ENCODE measurements at places on chromosomes 16 and 17.
A peak's percentile ranks its signal among the peaks of the same experiment; 100 is the strongest.

GRCh38 chr17:676060-676700 lies 38.5 kb downstream of the VPS53 start:
- DNase-seq = no peak

DNA sequence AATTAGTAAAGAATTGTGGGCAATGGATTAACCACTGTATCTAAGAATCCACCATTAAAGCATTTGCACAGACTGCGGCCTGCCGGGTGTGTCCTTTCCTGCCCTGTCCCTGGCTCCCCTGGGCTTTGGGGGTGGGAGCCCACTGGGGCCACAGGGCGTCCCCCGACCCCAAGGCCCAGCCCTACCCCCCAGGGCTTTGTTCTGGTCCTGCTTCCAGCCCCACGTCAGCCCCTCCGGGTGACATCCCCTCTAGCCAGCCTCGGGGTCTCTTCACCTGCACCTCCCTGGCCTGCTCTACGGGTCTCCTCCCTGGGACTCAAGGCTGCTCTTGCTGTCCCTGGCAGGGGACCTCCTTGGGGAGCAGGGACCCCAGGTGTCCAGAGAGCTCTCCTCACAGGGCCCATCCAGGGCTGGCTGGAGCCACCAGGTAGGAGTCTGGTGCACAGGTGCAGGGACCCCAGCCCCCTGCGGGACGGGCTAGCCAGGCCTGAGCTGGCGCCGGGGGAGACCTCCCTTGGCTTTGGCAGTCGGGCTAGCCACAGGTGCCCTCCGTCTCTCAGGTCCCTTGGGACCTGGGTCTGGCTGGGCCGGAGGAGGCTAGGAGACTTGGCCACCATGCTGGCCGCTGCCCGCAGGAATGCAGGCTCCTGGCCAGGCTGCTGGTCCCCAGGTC lies 6.4 kb upstream of the BAIAP3 start:
- no peak for DNase-seq

DNA sequence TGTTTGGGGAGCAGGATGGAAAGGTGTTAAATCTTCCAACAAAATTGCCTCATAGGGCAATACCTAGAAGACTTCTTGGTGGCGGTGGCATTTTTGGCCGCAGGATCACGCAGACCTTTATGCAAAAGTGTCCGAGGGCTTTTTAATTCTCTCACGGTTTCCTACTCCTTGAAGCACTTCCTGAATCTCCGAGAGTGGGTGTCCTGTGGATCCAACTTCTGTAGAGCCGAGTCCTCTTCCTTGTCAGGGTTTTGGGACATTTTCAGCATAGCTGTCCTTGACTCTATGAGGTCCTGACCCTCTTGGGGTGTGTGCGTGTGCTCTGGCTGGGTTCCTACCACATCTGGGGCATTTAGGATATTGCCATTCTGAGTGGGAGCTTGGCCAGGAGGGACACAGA lies 31.7 kb downstream of the IL21R start:
- DNase-seq = no peak

DNA sequence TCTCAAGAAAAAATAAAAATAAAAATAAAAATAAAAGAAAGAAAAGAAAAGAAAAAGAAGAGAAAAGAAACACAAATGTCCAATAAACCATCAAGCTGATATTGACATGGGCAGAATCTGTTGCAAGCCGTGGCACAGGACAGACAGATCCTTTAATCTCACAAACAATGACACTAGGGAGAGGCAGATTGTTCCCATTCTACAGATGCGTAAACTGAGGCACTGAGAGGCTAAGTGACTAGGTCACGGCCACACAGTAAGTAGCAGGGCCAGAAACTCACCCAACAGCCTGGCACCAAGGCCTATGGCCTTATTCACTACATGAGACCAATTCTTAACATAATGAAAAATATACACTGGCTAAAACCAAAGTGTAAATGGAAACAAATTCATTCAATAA lies 28.3 kb upstream of the ZFP90 start:
- DNase-seq = no peak

- peak; percentile 45 for DNase-seq
Measured at GRCh38 chr17:35433075-35433894, 985 bp upstream of the SLFN12 start.
